ENCODE measurements at places on chromosomes 7 and 10. TPM values are rescaled to one million over a fixed set of nuclear protein-coding genes. Genes with fewer than 3 reads are reported as not detected.

Gene TRIM73
- 0.94 TPM for total RNA-seq

Gene ACTL6B
- not detected for total RNA-seq

Gene LLCFC1
- total RNA-seq = not detected

Gene PAX4
- total RNA-seq = not detected

Gene ST8SIA6
- not detected for total RNA-seq

Gene BTBD16
- not detected for total RNA-seq

Gene MYL10
- total RNA-seq = not detected

Gene HMX3
- total RNA-seq = 0.16 TPM

Gene VSTM2A
- total RNA-seq = not detected

Gene RBP3
- total RNA-seq = not detected

Gene COL28A1
- 0.16 TPM for total RNA-seq

Gene AKR1C4
- not detected for total RNA-seq

Gene EVX1
- total RNA-seq = not detected

Gene ZNF467
- total RNA-seq = 0.95 TPM

Gene NSUN5
- total RNA-seq = 11.8 TPM

Gene PPP1R3C
- total RNA-seq = 125 TPM

Gene CALML3
- not detected for total RNA-seq

Gene POLR2J2
- 3.5 TPM for total RNA-seq

Gene CYP2C18
- 0.09 TPM for total RNA-seq

Gene PDLIM1
- 4.0 TPM for total RNA-seq

Gene ZSWIM8
- total RNA-seq = 38.6 TPM

Gene GLCCI1
- total RNA-seq = 13.8 TPM

Gene ASAH2
- 0.26 TPM for total RNA-seq

Gene NPS
- total RNA-seq = not detected

Gene MOGAT3
- total RNA-seq = not detected

Gene GPR15LG
- total RNA-seq = not detected

Gene C1GALT1
- total RNA-seq = 4.8 TPM

Gene CYP2E1
- total RNA-seq = 0.52 TPM

Gene TAS2R5
- total RNA-seq = 0.43 TPM

Gene PRR15
- total RNA-seq = 0.16 TPM

Gene NPTX2
- total RNA-seq = under 0.01 TPM

Gene WDR86
- total RNA-seq = 0.95 TPM

Gene CLCN1
- not detected for total RNA-seq

Gene CTAGE8
- 0.60 TPM for total RNA-seq

Gene OR6V1
- total RNA-seq = not detected

Measured in bronchial smooth muscle cell (primary cell).